Suppressor macrophage treated with lipopolysaccharide for 1 hour (primary cell): ENCODE measurements at places on chromosomes 1 and 21.
A peak's percentile ranks its signal among the peaks of the same experiment; 100 is the strongest.

DNA sequence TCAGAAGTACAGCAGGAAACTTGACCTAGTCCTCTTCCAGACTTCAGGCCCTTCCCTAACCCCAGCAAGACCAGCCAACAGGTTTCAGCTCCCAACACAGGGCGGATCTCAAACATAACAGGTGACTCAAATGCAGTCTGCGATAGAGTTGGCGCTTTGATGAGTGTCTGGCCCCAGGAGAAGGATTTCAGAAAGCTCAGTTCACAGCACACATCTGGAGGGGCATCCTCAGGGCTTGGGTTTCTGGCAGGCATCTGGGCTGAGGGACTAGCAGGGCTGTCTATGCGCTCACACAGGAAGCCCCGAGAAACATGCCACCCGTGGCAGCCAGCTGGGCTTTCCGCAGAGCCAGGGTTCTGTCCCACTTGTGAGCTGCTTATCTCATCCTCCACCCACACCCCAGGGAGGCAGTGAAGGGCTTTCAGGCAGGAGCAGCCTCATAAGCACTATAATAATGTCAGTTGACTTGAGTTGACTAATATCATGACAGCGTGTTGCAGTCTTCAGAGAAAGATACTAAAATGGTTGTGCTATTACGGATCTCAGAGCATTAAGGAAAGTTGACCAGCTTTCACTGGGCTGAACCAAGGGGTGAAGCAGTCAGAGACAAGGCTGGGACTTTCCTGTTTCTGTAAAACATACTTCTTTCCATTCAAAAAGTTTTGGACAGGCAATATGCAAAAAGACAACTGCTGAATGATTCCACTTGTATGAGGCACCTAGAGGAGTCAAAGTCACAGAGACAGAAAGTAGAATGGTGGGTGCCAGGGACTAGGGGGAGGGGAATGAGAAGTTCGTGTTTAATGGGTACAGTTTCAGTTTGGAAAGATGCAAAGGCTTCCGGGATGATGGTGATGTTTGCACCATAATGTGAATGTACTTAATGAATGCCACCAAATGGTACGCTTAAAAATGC, 233.0 kb upstream of the IRF2BP2 start:
- peak; percentile 98 for DNase-seq

DNA sequence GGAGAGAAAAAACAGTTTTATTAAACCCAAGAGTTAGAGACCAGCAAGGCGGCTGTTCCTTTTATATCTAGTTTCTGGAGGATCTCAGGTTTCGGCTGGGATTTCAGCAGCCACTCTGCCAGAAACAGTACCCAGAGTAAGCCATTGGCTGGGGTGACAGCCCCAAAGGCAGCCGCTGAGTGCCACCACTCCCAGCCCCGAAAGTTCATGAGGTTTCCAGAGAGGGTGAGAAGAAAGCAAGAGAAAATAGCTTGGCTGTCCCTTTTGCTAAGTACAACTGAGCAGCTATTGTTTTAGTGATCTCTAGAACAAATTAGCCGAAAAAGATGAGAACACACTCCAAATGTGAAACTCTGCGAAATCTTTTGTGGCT, 1.2 kb downstream of the SH3BGR start:
- DNase-seq = no peak

- DNase-seq = no peak
These were observed 201.5 kb upstream of the COL11A1 start for GRCh38 chr1:103309786-103310185.

- no peak for DNase-seq
These were observed 44.1 kb upstream of the WLS start for GRCh38 chr1:68276448-68276847.

GRCh38 chr1:32861904-32862695, 8.6 kb downstream of the FNDC5 start:
- DNase-seq = peak; percentile 61
